ENCODE measurements at places on chromosomes 2 and 18.

DNA sequence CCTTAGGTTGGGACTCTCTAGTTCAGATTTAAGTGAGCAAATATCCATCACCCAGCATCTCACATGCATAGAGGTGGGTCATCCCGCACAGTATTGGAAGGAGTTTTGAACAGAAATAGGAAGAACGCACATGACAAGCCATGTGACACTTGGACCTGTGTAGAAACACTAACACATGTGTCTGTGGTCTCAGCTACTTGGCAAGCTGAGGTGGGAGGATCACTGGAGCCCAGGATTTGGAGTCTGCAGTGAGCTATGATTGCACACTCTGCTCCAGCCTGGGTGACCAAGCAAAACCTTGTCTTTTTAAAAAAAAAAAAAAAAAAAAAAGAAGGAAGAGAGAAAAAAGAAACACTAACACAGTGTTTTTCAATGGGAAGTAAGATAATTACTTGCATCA lies 5.4 kb upstream of the MTCL1 start:
- no peak for DNase-seq

- no peak for DNase-seq
These were observed 13.7 kb downstream of the DOCK10 start for GRCh38 chr2:225028572-225028971.

- no peak for DNase-seq
These were observed 49.0 kb downstream of the ACTR2 start for GRCh38 chr2:65276609-65277008.

DNA sequence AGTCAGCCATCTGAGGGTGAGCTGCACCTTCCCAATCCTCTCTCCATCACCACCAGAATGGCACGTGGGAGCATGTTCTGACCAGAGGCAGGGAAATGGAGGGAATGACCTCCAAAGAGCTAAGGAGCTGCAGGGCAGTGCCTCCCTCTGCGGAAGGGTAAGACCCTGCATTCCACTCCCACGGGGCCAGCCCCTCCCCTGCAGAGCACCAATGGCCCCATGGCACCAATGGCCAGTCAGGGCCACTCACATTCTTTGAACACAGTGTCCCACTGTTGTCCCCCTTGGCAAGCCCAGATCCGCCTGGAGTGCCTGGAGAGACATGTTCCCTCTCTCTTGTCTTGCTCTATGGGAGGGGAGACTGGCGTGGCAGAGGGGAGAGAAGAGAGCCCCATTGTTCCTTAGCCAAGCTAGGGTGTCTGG lies 164.4 kb downstream of the TNS1 start:
- peak; percentile 68 for DNase-seq

DNA sequence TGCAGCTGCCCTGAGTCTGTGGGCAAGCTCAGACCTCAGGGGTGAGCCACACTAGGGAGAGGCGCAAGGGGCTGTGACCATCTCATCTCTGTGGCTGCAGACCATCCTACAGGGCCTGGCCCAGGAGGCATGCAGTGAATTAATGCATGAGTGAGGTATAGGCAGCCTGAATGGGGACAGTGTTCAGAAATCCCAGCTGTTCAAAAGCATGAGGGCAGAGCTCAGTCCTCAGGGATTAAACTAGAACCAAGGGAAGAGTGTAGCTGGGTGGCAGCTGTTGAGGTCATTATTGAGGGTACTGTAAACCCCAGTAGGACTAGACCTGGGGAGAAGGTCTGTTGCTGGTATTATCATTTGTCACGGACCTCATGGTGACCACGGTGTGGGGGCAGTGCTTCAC lies 17.0 kb downstream of the TMEM177 start:
- DNase-seq: no peak

DNA sequence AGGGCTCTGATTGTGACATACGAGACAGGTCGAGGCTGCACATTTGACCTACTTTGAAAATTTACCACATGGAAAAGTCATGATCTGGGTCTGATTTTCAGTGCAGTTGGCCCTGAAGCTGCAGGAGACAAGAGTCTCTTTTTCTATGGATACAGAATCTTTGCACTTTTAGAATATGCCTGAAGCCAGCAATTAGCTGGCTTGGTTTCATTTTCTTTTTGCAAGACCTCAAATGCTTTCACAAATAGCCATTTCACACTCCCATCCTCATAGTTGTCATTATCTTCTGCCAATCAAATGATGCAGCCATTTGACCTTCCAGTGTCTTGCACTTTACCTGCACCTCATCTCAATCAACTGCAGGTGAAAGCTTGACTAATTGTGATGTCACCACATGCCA lies 59.0 kb downstream of the GPR39 start:
- no peak for DNase-seq

DNA sequence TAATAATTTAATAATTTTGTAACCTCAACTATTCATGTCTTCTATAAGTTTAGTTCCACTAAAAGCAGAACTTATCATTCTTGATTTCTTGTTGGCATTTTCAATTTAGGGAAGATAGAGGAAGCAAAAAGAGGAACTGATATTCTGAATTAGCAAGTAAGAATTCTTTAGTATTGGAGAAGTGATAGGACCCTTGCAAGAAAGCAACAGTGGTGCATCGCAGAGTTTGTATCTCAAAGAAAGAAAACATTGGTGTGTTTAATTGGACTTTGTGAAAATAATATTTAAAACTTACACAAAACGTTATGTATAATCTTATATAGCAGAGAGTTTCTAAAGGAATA lies 36.5 kb upstream of the TNFRSF11A start:
- DNase-seq: no peak

- no peak for DNase-seq
These were observed 80.6 kb upstream of the UXS1 start for GRCh38 chr2:106274668-106275067.

DNA sequence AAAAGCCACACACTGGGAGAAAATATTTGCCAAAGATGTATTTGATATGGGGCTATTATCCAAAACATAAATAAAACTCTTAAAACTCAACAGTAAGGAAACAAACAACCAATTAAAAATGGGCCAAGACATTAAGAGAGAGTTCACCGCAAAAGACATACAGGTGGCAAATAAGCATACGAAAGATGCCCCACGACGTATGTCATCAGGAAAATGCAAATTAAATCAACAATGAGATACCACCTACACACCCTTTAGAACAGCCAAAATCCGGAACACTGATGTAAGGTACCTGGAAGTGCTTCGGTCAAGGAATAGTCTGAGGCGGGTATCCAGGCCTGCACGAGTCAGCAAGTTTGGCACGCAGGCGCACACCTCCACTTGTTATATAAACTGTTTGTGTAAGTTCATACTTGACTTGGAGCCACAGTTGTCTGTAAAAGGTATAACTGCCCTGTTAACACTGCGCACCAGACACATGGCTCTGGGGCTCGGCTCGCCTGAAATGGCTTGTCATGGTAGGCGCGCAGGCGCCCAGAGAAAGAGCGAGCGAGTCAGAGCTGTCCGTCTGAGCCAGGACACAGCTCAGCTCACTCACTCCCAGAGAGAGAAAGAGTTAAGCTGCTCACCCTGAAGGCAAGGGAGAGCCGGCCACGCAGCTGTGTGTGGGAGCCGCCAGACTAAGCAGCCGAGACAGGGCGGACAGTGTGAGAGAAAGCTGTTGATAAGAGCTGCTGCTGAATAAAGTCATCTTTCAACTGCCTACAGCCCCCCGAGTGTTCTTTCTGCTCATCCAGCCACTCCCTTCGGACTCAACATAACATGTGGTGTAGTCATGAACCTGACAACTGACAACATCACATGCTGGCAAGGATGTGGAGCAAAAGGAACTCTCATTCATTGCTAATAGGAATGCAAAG lies 87.3 kb downstream of the HNRNPLL start:
- DNase-seq: no peak

- DNase-seq: no peak
These were observed 448.4 kb downstream of the SLC4A3 start for GRCh38 chr2:220075835-220076234.

DNA sequence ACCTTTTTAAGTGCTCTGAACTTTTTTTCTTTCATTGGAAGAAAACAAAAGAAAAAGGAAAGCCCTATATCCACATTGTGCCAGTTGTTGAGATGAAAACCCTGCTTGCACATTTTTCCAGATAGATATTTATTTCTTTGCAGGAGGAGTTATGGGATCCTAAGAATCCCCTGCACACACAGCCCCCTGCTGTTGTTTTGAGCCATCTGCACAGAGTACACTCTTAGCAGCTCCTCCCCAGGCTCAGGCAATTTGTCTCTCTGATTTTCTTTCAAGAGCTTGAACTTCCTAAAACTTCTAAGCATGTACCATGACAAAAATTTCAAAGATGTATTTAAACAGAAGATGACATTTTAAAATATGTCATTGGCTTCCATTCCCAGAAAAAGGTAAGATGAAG lies 436.9 kb downstream of the METTL4 start:
- no peak for DNase-seq

GRCh38 chr2:170202437-170202836 lies 24.5 kb downstream of the MYO3B start:
- no peak for DNase-seq

All from nucleus accumbens (tissue), 56 donors.